Keratinocyte (primary cell): ENCODE measurements at places on chromosomes 12 and 14. TPM values are rescaled to one million over a fixed set of nuclear protein-coding genes. Genes with fewer than 3 reads are reported as not detected.

The CRIP1 gene
- polyA plus RNA-seq: 1.1 to 1.7 TPM (median 1.3 TPM) in 3 replicates

The KRT74 gene
- 0.10 to 0.36 TPM (median 0.17 TPM) in 3 replicates for polyA plus RNA-seq

The RERG gene
- polyA plus RNA-seq: not detected in 3 replicates

The ATF7IP gene
- 9.6 to 16.3 TPM (median 9.8 TPM) in 3 replicates for polyA plus RNA-seq

The OAS1 gene
- polyA plus RNA-seq: 88.3 to 102 TPM (median 95.0 TPM) in 3 replicates

The CLECL1 gene
- polyA plus RNA-seq: not detected in 3 replicates

The LRCOL1 gene
- polyA plus RNA-seq: not detected in 3 replicates

The TPH2 gene
- not detected in 3 replicates for polyA plus RNA-seq

The LBHD2 gene
- not detected in 3 replicates for polyA plus RNA-seq

The FZD10 gene
- polyA plus RNA-seq: 0.55 to 1.9 TPM (median 0.67 TPM) in 3 replicates

The TDRD9 gene
- polyA plus RNA-seq: 0.06 to 0.10 TPM (median 0.09 TPM) in 3 replicates

The KCNK13 gene
- 0.03 TPM in 2 of 3 replicates, not detected in the other for polyA plus RNA-seq

The PLD4 gene
- 0.01 TPM in 1 of 3 replicates, not detected in the others for polyA plus RNA-seq

The CCDC197 gene
- not detected in 3 replicates for polyA plus RNA-seq

The AQP6 gene
- polyA plus RNA-seq: 0.28 to 0.57 TPM (median 0.45 TPM) in 3 replicates

The COX8C gene
- not detected in 3 replicates for polyA plus RNA-seq

The OASL gene
- polyA plus RNA-seq: 3.6 to 6.2 TPM (median 4.5 TPM) in 3 replicates

The NAV3 gene
- 11.2 to 22.9 TPM (median 22.6 TPM) in 3 replicates for polyA plus RNA-seq

The SLC17A8 gene
- not detected in 3 replicates for polyA plus RNA-seq

The PTPN11 gene
- polyA plus RNA-seq: 56.0 to 95.3 TPM (median 82.6 TPM) in 3 replicates

The GPR132 gene
- polyA plus RNA-seq: not detected in 3 replicates

The JAG2 gene
- polyA plus RNA-seq: 28.3 to 38.2 TPM (median 36.5 TPM) in 3 replicates

The PTCSC3 gene
- not detected in 3 replicates for polyA plus RNA-seq

The SERPINA1 gene
- polyA plus RNA-seq: 0.48 to 0.71 TPM (median 0.52 TPM) in 3 replicates

The KLRB1 gene
- polyA plus RNA-seq: not detected in 3 replicates
